ENCODE measurements at places on chromosomes 2 and 18.
A peak's percentile ranks its signal among the peaks of the same experiment; 100 is the strongest.

GRCh38 chr2:46849721-46850556 lies 65.7 kb downstream of the MCFD2 start:
- no peak for DNase-seq

GRCh38 chr2:86778957-86779356 lies 11.8 kb downstream of the CD8A start:
- DNase-seq: no peak

- no peak for DNase-seq
Measured at GRCh38 chr2:55052129-55053061, 2.1 kb upstream of the RTN4 start.

GRCh38 chr2:13919981-13920382 lies 712.5 kb upstream of the LRATD1 start:
- DNase-seq: no peak

- DNase-seq: no peak
Measured at GRCh38 chr2:156017341-156017885, 315.1 kb downstream of the NR4A2 start.

- DNase-seq: no peak
Measured at GRCh38 chr2:21431078-21431477, 307.3 kb downstream of the TDRD15 start.

GRCh38 chr2:97931118-97931857 lies 64.5 kb downstream of the TMEM131 start:
- peak; percentile 22 for DNase-seq

DNA sequence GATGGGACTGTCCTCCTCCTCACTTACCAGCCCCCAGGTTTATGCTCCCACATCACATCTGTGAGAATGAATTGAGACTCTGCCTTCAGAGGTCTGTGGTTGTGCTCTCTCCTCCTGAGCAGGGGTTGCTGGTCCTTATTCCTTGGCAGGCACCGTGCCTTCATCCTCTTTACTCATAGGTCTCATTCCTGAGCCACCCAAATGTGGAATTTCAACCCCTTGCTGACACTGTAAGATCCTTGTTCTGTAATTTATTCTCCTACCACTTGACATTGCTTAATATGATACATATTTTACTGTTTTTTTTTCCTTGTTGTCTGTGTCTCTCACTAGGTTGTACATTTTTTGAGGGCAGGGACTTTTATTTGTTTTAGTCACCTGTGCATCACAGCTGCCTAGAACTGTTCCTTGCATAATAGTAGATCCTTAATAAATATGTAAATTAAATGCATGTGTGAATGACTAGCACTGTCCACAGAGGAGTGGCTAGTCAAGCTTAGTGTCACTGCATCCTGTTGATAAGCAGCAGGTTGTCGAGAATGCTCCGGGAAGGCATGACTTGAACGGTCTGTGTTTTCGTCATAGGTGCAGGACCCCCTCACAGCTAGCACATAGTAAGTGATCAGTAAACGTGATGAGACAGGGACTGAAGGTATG lies 180.6 kb downstream of the ZNF407 start:
- no peak for DNase-seq

DNA sequence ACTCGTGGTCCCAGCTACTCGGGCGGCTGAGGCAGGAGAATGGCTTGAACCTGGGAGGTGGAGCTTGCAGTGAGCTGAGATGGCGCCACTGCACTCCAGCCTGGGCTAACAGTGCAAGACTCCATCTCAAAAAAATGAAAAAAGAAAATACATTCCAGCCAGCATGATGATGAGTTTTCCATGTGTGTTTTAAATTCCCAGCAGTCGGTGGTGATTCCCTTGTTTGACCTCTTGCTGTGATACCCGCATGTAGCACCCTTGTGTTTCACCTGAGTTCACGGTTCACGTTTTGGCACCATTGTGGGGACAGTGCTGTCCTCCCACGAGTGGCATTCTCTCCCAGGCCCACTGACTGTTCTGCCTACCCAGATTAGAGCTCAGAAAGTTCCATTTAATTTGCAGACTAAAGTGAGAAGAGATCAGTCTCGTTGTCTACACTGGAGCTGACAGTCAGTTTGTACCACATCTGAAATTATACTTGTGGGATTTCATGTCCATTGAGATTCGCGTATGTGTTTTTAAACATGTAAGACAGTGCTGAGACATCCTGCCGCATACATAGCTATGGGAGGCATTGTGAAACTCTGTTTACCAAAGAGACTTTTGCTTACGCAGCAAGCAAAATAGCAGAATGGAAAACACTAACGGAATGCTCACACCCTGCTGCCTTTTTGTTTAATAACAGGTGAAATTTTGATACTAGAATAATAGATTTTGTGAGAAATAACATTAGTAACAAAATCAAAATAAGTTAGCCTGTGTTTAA lies 157.1 kb downstream of the GBX2 start:
- DNase-seq: no peak

- no peak for DNase-seq
Measured at GRCh38 chr2:1656961-1657841, 87.1 kb downstream of the PXDN start.

DNA sequence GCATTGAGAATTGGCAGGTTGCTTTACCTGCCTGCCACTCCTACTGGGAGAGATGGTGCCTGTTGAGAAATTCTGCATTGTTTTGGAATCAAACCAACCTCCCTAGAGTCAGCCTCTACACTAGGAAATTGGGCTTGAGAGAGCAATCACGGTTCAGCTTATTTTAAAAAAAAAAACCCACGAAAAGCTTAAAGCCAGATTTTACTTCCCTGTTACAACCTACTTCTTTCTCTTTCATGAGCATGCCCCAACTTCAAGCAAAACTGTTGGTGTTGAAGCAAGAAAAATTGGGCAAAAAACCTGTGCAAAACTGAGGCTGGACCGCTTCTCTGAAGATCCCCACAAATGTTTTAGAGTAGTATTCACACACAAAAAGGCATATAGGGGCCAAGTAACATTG lies 134.6 kb upstream of the ZEB2 start:
- DNase-seq: no peak

GRCh38 chr18:69882965-69883668 lies 64.6 kb downstream of the CD226 start:
- no peak for DNase-seq

DNA sequence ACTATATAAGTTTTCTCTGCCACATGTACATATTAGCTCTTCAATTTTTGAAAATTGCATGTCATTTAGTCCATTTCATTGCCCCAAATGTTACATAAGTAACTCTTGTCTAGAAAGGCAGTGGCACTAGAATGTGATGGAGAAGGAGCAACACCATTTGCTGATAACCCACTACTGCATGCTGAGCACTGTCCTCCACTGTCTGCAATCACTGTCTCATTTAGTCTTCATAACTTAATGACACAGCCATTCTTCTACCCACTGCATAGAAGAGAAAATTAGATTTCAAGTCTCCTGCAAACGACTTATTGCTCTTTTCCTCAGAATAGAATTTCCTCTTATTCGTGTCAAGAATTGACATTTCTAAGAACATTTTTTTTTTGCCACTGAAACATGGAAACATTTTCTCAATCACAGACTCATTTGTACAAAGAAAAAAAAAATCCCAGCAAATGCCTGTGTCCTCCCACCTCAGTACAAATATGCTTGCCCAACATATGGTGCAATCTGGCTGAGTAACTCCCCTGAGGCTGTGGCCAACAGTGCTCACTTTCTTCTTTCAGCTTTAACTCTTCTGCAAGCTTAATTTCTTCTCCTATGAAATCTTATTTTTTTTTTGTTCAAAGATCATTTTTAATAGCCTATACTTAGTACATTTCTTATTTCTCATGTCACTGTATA lies 768.6 kb upstream of the HS6ST1 start:
- DNase-seq: no peak

DNA sequence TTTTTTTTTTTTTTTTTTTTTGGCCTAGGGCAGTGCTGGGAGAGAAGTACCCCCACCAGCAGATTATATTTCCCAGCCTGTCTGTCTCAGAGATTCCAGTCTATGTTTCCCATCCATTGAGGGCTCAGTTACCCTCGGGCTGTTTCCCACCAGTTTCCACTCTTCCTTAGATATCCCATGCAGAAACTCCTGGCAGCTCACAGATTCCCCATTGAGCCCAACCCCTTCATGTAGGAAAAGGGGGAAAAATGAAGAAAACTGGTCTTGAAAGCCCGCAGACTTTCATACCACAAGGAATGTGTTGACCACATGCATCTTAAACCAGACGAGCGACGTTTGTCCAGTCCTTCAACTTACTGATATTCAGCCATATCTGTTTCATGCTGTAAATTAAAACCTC lies 15.2 kb downstream of the ASXL3 start:
- no peak for DNase-seq

DNA sequence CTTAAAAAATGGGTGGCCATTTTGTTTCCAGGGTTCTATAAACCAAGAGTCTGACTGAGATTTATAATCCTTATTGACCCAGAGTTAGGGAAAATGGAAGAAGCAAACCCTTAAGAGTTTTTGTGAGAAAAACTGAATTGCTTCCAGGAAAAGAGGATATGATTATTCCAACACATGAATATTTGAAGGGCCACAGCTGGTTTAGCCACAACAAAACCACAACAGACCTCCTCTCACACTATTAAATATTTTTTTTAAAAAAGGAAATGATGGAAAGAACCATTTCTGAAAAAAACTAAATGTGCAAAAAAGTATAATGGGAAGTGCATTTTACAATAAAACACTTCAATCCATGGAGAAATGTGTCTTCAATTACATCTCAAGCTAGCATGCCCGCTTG lies 182.7 kb downstream of the ETAA1 start:
- DNase-seq: no peak

GRCh38 chr2:46183426-46183825 lies 113.8 kb upstream of the EPAS1 start:
- DNase-seq: no peak

DNA sequence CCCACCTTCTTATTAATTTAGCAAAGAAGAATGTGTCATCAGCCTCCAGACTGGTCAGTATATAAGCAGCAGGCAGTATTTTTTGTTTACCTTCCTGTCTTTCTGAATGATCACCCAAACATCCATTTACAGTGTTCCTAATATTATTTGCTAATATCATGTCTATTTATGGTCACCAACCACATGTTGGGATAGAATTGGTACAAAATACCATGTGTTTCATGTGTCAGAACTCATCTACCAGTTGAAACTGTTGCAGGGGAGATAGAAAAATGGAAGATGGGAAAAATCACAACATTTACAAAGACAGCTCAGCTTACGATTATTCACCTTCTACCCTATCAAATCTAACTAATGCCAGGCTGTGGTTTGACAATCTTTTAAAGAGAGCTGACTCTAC lies 66.2 kb downstream of the ANKRD44 start:
- no peak for DNase-seq

- peak; percentile 58 for DNase-seq
Measured at GRCh38 chr2:165874445-165875039, 79.0 kb downstream of the TTC21B start.

DNA sequence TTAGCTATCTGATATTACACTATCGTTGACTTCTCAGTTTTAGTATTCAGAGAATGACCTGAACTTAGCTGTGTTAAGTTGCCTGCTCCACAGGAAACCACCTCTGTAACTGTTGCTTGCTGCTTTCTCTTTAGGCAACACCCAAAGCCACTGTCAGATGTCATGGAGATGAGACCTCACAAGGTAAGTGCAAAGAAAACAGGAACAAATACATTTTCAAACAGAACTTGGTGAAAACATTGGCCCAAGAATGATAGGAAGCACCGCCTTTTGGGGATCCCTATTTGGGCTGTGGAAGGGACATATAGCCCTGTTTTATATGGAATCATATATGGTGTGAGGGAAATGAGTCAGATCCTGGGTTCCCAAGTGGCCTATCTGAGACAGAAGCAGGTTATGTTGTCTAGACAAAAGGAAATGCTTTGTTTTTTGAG lies 143.4 kb downstream of the UBE2E3 start:
- peak; percentile 56 for DNase-seq

- no peak for DNase-seq
Measured at GRCh38 chr18:74541703-74542555, 7.6 kb downstream of the CNDP1 start.

GRCh38 chr18:23538001-23538400 lies 34.7 kb downstream of the RMC1 start:
- no peak for DNase-seq

- peak; percentile 84 for DNase-seq
Measured at GRCh38 chr2:127415593-127416505, 2.4 kb upstream of the PROC start.

DNA sequence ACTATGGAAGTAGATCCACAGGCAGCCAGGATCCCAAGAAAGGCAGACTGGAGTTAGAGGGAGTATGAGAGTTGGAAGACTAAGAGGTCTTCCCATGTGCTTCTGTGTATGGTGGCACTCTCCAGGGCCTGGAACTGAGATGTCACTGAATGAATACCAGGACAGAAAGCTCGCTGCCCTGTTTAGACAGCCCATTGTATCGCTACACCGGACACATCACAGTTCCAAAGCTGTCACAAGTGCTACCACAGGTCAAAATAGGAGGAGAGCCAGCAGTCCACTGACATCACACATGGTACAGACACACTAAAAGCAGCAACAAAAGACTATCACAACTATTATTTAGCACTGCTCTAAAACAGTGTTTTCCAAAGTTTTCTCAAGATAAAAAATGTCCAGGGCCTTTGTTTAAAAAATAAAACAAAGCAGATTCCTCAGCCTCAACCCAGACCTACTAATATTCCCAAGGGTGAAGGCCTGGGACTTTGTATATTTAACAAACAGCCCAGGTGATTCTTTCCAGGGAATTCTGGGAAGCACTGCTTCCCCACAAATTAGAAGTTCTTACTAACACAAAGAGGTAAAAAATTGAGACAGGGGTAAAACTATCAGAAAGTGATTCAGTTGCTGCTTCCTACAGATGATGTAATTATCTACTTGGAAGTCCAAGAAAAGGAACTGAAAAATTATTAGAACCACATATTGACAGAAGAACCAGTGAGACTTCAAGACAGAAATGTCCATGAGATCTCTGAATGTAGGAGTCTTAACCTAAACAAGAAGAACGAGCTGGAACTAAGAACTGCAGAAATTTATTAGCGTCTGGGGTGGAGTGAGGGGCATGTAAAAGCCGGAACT lies 116.0 kb downstream of the DTNB start:
- peak; percentile 42 for DNase-seq

DNA sequence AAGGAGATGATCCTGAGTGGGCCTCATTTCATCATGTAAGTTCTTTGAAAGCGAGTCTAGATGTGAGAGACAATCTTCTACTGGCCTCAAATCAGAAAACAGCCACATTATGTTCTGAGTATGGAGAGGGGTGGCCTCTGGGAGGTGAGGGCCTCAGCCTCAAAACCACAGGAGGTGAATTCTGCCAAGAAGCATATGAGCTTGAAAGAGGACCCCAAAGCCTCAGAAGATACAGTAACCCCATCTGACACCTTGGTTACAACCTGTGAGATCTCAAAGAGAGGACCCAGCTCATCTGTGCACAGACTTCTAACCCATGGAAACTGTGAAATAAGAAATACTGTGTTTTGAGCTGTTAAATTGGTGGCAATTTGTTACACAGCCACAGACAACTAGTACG lies 200.1 kb downstream of the ARHGAP15 start:
- no peak for DNase-seq

GRCh38 chr2:9215680-9216079 lies 9.1 kb downstream of the ASAP2 start:
- no peak for DNase-seq

DNA sequence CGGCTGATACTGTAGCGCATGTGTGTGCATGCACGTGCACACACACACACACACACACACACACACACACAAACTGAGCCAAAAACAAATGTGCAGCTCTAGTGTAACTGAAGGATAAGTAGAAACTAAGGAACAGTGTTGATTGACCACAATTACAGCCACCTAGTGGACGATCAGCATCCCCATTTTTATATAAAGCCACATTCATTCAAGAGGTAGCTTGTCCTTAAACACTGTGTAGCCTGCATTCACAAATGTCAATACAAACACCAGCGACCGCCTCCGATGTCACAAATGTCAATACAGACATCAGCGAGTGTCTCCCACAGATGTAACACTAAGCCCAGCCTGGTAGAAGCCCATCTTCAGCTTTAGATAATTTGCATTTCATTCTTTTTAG lies 167.4 kb downstream of the PTGR3 start:
- no peak for DNase-seq
